ENCODE measurements at places on chromosomes 4 and X.
A peak's percentile ranks its signal among the peaks of the same experiment; 100 is the strongest.

GRCh38 chr4:127698789-127699200 is 31.4 kb upstream of the SLC25A31 start:
- no peak for DNase-seq

GRCh38 chr4:140641789-140642439 is 73.2 kb upstream of the UCP1 start:
- DNase-seq = no peak

- peak; percentile 31 for DNase-seq
These were observed 651 bp downstream of the UCHL1 start for GRCh38 chr4:41257257-41257901.

DNA sequence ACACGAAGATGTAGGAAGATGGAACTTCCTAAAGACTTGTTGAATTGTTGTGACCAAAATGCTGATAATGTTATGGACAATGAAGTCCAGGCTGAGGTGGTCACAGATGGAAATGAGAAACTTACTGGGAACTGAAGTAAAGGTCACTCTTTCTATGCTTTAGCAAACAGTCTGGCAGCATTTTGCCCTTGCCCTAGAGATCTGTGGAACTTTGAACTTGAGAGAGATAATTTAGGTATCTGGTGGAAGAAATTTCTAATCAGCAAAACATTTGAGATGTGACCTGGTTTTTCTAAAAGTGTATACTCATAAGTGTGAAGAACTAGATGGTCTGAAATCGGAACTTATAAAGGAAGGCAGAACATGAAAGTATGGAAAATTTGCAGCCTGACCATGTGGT is 1785.9 kb downstream of the PCDH7 start:
- no peak for DNase-seq

All from stimulated activated naive CD8-positive, alpha-beta T cell treated with anti-CD3 and anti-CD28 coated beads, Interleukin-15, amount 100 ng/mL, for 72 hours (primary cell).